ENCODE measurements at places on chromosomes 11 and 22.

DNA sequence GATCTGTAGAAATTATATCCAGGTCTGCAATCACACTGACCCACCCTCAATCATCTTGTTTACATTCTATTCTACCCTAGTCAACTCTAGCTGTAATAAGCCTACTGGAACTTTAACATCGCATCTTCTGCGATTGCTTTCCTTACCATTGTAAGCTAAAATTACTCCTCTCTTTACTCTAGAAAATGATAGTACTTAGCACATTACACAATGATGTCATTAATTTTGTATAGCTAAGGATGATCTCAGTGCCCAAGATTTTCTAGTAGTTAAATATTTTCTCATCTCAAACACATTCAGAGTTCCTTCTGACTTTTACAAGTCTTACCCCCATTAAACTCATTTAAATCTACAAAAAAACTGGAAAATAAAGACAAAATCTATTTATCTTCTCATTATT is 39.6 kb upstream of the CTSC start:
- no peak for DNase-seq

GRCh38 chr22:30754971-30755758 is 60.5 kb downstream of the OSBP2 start:
- DNase-seq, result peak; percentile 78

DNA sequence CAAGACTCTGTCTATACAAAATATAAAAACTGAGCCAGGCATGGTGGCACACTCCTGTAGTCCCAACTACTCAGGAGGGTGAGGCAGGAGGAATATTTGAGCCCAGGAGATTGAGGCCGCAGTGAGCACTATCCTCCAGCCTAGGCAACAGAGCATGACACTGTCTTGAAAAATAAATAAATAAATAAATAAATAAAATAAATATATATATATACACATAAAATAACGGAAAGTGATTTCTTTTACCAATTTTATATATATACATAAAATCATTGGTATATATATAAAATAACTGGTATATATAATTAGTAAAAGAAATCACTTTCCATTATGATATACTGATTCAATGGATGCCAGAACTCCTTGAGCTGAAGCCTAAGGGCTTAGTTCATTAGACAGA is 91.8 kb downstream of the MRTFA start:
- no peak for DNase-seq

- peak; percentile 44 for DNase-seq
Measured at GRCh38 chr11:975827-976226, 50.2 kb downstream of the AP2A2 start.

- no peak for DNase-seq
Measured at GRCh38 chr11:8062781-8063257, 18.2 kb upstream of the TUB start.

DNA sequence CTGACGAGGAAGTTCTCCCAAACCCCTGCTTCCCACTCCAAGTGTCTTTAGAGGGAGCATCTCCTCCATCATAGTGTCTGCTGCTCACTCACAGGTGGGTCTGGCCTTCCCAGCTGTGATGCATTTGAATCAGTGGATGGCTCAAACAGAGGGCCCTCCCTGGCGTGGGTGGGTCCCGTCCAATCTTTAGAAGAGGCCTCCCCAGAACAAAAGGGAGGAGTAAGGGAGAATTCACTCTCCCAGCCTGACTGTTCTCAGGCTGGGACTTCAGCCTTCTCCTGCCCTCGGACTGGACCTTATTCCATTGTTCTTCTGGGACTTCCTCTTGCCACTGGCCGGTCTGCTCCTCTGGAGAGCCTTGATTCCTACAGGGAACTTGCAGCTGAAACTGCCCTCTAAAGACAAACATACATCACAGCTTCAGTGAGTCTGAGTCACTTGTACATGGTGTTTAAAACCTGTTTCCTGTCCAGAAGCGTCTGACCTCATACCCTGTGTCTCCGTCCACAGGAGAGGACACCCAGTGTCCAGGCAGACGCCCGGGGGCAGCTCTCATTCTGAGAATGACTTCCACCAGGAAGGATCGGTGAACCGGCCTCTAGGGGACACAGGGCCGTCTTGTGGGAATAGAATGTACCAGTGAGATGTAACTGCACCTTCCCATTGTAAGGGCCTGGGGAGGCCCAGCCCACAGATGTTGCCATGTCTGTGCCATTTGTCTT is 234.7 kb downstream of the BRD1 start:
- no peak for DNase-seq

DNA sequence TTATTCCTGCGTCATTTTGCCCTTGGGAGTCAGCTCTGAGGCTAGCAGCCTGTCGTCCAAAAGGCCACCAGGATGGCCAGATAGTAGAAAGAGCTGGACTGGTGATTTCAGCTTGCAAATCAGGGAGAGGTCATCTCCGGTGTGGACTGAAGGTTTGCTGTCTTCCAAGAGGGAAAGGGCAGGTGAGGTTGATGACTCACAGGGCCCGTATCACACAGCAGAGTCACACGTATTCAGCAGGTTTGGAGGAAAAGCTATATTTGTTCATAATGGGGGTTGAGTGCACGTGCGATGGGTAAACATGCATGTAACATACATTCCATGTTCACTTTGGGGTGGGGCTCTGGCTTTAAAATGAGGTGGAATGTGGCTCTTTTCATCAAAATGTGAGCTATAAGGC is 25.6 kb downstream of the MRPL21 start:
- no peak for DNase-seq

DNA sequence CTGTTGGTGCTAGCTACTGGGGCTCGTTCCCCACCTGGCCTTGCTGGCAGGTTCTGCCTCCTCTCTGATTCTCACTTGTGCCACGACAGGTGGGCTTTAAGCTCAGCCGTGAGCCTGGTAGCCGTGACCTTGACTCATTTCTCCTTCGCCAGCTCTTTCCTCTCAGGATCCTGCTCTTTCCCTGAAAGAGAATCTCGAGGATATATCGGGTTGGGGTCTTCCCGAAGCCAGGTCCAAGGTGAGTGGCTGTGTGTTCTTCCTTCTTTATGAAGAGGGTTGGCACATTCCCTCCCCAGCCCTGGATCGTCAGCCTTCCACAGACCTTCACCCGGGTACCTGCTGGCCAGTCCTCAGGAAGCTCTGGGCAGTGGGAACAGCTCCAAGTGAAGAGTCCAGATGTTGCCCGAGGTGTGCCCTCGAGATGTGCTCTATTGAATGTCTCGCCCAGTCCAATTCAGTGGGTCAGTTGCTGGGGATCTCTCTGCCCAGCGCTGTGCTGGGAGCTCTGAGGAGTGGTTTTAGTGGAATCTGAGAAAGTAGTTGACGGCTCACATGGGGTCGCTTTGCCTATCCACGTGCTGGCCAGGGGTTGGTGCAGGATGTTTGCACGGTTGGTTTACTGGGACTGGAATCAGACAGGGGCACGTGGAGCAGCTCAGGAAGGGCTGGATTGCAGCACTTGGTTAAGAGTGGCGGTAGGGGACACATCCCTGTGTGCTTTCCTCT is 1.4 kb downstream of the ZNF74 start:
- no peak for DNase-seq

- no peak for DNase-seq
Measured at GRCh38 chr11:40292721-40293508, 1166.5 kb downstream of the LRRC4C start.

- DNase-seq, result peak; percentile 88
Measured at GRCh38 chr11:123454060-123454651, 24.1 kb downstream of the GRAMD1B start.

DNA sequence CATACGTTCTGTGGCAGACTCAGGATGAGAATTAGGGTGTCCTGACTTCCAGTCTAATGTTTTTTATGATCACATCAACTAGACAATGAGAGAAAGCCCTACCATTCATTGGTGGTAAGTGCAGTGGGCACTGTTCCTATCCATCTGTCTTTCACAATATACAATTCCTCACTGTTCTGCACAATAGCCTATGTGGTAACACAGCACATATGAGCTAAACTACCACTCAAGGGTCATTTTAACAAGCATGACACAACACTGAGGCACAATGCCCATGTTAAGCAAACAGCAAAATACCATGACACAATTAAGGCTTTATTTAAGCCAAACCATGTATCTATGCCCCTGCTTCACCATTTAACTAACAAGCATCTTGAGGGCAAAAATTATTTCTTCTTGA is 52.3 kb downstream of the SIK3 start:
- no peak for DNase-seq

DNA sequence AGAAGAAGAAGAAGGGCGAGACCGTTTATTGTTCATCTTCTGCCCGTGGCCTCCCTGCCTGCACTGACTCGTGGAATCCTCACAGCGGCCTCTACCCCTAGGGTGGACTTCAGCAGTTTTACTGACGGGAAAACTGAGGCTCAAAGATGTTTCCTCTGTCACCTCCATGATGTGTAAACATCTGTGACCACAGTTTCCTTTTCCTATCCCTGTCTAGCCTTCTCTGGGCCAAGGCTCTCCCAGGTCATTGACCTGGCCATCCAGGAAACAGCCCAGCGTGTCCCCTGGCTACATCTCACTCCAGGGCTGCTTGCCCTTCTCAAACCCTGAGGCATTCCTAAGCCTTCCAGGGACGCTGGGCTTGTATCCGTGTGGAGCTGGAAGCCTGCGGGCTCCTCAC is 49.0 kb upstream of the GCAT start:
- DNase-seq, result no peak

DNA sequence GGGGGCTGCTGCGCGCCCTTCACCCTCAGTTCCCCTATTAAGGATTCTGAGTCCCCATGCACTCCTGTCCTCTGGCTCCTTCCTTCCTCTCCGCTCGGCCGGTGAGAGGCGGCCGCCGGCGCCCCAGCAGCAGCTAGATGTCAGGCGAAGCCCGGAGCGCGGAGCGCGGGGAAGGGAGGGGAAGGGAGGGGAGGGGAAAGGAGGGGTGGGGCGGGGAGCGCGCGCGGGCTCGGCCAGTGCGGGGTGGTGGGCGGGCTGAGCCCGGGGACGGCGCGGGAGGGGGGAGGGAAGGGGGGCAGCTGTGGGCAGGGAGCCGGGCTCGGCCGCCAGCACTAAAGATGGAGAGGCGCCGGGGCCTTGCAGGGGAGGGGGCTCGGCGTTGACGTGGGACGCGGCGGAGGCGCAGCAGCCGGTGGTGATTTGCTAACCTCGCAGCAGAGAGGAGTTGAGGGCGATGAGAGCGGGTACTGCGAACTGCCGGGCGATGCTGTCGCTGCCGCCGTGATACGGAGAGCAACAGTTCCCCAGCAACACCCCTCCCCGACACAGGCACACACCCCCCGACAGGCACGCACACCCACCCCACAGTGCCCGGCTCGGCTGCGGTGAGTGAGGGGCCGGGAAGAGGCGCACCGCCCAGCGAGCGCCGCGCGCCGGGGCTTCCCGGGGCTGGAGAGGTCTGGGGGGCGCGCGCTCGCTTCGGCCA is at the start of gene ZBTB16:
ZBTB16 (plus strand) TSS at position 434 of the 706 bp plus-strand sequence. CDS start 3,590 bp downstream, outside the sequence.
- DNase-seq, result peak; percentile 69

GRCh38 chr11:46112961-46113607 is 8.2 kb downstream of the PHF21A start:
- DNase-seq, result peak; percentile 27

- no peak for DNase-seq
Measured at GRCh38 chr22:32185821-32186220, 19.1 kb downstream of the RFPL2 start.

DNA sequence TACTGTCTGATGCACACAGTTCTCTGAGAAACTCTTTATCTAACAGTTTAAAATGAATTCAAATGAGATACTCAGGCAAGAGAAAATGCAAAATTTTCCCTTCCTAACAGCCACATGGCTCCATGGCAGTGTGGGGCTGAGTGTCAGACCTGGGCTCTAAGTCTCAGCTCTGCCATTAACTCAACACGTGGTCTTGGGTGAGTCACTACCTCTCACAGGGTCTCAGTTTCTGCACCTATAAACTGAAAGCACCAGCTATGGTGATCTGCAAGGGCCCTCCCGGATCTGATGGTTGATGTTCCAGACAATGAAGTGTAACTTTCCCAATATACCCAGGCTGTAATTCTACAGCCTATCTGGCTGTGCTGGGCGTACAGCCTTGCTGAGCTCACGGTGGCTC is 70.5 kb downstream of the KCNC1 start:
- no peak for DNase-seq

GRCh38 chr11:100855466-100856067 is 168.5 kb downstream of the ARHGAP42 start:
- DNase-seq, result no peak

GRCh38 chr11:93484716-93485115 is 58.5 kb downstream of the SMCO4 start:
- no peak for DNase-seq
